Left ventricle myocardium superior (tissue), 1 donor: ENCODE measurements at places on chromosomes 5 and 9. TPM values are rescaled to one million over a fixed set of nuclear protein-coding genes. Genes with fewer than 3 reads are reported as not detected.

DNA sequence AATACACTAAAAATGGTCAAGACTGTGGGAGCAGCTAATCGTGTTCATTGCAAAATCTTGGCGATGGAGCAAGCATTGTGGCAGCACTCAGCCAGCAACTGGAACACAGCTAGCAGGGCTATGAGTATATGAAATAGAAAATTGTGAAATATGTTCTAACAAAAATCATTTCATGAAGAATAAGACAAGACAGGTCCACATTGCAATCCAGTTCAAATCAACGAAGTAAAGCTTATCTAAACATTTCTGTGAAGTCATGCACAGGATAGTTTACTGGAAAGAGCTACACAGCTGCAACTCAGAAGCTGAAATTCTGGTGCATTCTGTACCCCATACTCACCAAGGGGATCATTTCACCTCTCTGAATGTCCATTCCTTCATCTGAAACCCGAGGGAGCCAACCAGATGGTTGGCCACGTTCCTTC, 5.3 kb upstream of the NFIL3 start:
- DNase-seq, result no peak

DNA sequence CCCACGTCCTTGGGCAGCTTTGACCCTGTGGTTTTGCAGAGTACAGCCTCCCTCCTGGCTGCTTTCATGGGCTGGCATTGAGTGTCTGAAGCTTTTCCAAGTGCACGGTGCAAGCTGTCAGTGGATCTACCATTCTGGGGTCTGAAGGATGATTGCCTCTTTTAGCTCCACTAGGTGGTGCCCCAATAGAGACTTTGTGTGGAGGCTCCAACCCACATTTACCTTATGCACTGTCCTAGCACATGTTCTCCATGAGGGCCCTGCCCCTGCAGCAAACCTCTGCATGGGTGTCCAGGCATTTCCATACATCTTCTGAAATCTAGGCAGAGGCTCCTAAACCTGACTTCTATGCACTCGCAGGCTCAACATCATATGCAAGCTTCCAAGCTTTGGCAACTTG, 644.2 kb upstream of the CDH9 start:
- no peak for DNase-seq

Gene SCGB3A2
- not detected for total RNA-seq

DNA sequence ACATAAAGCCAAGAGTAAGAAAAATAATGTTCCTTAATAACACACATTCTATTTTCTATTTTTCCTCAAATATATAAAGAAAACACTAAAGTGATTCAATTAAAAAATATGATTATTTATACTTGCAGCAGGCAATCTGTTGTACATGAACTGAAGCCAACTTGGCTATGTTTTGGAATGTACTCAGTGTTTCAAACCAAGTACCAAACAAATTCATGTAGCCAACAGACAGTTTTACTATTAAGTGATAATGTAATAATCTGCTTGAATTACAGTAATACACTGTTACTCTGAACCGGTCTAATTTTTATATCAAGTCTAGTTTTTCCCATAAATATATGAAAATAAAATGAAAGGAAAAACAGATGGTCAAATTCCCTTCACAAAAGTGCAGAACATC, 58.0 kb downstream of the CEP120 start:
- no peak for DNase-seq

DNA sequence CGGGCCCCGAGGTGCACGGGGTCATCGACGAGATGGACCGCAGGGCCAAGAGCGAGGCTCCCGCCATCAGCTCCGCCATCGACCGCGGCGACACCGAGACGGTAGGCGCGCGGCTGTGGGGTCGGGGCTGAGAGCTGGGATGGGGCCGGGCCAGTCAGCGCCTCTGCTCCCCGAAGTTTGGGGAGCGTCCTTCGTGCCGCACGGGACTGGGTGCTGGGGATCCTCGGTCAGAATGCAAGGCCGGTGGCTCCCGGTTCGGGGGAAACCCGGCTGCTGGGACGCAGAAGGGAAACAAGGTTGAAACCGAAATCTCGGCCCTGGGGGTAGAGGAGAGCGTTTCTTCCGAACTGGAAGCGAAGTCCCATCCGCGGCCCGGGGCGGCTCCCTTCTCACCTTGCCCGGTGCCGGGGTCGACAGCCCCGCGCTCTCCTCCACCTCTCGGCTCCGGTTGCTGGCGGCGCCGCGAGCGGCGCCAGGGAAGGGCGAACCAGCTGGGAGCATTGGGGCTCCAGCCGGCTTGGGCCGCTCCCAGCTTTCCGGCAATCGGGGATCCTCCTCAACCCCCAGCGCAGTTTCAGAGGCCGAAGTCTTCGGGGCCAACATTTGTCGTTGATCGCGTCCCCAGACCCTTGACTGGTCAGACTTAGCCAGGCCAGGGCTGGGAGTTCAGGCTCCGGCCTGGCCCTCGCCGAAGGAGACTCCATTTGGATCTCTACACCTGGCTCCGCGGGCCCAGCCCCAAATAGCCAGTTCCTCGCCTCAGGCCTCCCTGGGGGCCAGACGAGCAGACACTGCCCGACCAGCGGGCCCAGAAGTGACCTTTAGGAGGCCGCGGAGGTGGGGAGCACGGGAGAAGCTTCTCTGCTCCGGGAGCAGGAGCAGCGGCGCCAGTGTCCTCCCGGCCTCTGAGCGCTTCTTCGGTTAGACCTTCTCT, 1.1 kb downstream of the LHX2 start:
- DNase-seq, result no peak
